Progenitor cell of endocrine pancreas (in vitro differentiated cells): ENCODE measurements at places on chromosomes 5 and 9. TPM values are rescaled to one million over a fixed set of nuclear protein-coding genes. Genes with fewer than 3 reads are reported as not detected.

DNA sequence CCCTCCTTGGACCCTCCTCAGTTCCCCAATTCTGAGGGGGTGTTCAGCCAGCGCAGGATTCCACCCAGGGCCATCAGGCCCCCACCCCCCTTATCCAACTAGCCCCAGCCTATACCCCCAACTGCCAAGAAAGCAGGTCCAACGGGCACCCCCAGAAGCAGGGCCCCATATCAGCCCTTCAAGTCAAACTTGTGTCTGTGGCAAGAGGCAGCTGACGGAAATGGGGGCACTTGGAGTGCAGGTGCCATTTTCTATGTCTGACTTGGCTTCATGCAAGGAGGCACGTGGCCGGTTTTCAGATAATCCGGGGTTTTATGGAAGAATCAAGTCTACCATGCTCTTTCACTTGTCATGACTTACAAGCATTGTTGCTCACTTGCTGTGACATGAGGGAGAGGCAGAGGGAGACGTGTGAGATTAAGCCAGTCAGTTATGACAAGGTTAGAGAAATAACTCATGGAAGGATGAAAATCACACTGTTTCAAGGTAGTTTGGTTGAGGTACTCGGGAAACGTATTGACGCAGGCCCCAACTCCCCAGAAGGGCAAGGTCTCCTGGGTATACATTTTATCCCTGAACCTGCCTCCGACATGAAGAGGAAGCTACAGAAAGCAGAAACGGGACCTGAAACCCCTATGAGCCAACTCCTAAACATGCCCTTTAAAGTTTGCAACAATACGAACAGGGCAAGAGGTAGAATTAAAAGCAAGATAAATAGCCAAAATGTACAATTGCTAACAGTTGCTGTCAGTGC, 26.5 kb upstream of the CLPTM1L start:
- DNase-seq: no peak

- no peak for DNase-seq
Measured at GRCh38 chr9:106467865-106468164, 395.2 kb upstream of the ZNF462 start.

DNA sequence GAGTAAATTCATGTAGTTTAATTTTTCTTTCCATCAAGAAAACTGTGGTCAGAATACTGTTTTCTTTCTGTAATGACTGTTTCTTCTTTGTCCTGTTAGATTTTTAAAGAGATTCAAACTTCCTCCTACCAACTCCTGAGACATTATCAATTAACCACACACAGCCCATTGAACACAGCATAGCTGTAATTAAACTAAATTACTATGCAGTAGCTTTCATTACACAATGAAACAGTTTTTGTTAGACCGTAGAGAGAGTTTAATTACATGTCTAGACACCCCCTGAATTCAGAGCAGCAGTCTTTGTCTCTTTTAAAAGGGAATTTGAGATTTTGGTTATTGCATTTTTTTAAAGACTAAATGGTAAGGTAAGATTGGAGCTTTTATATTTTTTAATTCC, 77.5 kb downstream of the STARD4 start:
- no peak for DNase-seq

Gene FOXD4
- 0.50 and 0.58 TPM in 2 replicates for total RNA-seq

Gene CDC20B
- total RNA-seq: not detected in 2 replicates

DNA sequence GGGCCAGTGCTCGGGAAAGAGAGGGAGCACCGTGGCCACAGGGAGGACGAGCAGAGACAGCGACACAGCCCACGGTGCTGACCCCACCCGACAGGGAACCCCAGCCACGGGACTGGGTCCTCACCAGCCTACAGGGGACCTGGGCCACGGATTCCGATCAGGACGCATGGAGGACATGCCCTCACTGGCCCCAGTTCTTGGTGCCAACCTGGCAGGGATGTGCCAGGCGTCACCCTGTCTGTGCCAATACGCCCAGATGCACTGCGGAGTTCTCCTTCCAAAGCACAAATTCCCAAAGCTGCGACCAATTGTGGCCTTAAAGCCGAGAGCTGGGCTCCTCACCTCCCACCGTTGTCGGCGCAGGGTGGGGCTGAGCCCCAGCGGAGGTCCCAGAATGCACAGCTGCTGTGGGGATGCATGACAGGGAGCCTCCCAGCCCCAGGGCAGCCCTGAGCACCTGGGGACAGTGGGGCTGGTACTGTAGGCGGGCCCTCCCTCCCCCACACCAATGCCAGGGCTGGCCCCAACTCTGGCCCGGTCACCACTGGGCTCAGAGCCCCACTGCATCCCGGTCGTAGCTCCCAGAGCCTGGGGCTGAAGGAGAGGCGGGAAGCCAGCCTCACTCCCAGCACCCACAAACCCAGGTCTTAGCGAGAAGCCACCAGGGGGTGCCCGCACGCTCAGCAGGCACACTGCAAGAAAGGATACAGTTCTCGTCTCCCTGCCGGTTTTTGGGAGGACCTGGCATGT, 44.2 kb downstream of the NKD2 start:
- DNase-seq: no peak

Gene MIER3
- 45.5 and 47.4 TPM in 2 replicates for total RNA-seq

- DNase-seq: no peak
Measured at GRCh38 chr5:120345947-120346346, 118.2 kb upstream of the PRR16 start.

- no peak for DNase-seq
Measured at GRCh38 chr5:142746532-142747433, 23.4 kb upstream of the ARHGAP26 start.

Gene SPATA9
- total RNA-seq: 0.82 TPM in 1 of 2 replicates, not detected in the other
